ENCODE measurements at places on chromosomes 4 and X.

GRCh38 chr4:104930298-104930697 is 216.4 kb upstream of the TET2 start:
- no peak for DNase-seq

- DNase-seq: no peak
Observed at GRCh38 chr4:118557298-118557851, 127.8 kb upstream of the METTL14 start.

DNA sequence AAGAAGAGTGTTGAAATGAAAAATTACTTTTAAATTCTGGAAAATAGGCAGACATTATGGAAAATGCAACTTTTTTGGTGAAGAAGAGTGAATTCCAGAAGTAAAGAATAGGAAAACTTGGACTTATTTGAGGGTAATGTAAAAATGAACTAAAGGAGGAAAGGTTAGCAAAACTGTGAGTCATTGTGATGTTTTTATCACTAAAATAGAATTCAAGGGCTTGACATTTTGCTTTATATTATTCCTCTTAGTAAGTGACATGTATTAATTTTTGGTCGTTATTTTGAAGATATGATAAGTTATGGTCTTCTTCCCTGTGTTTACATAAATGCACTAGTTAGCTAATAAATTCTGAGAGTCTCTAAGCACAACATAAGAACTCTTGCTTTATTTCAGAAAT is 390.9 kb downstream of the FAT4 start:
- DNase-seq: no peak

GRCh38 chr4:52600275-52600674 is 58.8 kb downstream of the USP46 start:
- DNase-seq: no peak

DNA sequence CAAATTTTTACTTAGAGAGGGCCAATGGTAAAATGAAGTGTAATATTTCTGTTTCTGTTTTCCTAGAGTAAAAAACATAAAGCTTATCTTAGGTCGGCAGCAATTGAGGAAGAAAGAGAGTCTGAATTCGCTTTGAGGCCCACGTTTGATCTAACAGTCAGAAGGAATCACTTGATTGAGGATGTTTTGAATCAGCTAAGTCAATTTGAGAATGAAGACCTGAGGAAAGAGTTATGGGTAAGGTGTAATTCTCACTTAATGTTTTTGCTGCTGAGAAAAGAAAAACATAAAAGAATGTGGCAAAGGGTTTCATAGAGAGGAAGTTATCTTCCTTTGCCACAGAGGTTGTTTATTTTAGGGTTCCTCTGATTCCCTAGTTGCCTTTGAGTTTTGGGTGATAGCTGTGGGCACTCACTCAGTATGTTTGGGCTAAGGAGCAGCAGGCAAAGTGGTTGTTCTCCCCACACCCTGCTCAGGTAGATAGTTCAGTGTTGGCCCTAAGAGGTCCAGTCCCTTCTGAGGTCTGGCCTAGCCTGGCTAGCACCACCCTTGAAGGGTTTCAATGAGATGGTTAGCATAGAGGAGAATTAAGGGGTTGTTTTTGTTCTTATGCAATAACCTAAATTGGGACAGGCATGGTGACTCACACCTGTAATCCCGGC is 32.3 kb downstream of the HERC5 start:
- DNase-seq: no peak

GRCh38 chr4:114249561-114249960 is 270.1 kb upstream of the ARSJ start:
- DNase-seq: no peak

- DNase-seq: no peak
Observed at GRCh38 chrX:7347465-7347864, 199.5 kb upstream of the PUDP start.

DNA sequence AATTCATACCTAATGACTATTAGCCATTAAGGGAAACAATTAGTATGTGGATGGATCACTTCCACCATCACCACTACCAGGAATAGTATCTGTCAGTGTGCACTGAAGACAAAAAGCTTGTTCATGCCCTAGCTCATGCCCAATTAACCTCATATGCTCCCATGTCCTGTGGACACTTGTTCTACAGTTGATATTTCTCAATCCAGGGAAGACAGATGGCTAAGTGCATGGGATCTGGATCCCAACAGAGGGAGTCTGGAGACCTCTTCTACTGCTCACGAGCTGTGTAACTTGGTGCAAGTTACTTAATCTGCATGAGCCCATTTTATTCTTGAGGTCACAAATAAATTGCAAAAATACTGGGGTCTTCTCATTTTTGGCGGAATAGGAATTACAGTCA is 23.7 kb downstream of the AMOT start:
- DNase-seq: no peak

DNA sequence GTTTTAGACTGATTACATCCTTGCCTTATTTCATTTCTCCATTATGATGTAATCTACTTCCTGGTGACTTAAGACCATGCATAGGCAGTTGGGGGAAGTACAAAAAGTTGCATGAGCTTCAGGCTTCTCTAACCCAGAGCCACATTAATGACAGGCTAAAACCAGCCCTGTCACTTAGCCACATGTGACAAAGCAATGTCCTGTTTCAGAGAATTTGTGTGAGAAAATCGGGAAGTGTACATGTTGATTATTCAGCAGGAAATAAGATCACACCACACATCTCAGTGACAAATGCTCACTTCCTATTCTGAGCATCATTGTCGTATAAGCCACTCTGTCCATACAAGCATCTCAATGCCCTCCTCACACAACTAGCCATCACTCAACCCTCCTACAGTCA is 98.5 kb upstream of the MAGEB16 start:
- DNase-seq: no peak

GRCh38 chr4:13859423-13859822 is 231.9 kb upstream of the BOD1L1 start:
- DNase-seq: no peak

- no peak for DNase-seq
Observed at GRCh38 chr4:185852961-185853360, 41.0 kb upstream of the SORBS2 start.

DNA sequence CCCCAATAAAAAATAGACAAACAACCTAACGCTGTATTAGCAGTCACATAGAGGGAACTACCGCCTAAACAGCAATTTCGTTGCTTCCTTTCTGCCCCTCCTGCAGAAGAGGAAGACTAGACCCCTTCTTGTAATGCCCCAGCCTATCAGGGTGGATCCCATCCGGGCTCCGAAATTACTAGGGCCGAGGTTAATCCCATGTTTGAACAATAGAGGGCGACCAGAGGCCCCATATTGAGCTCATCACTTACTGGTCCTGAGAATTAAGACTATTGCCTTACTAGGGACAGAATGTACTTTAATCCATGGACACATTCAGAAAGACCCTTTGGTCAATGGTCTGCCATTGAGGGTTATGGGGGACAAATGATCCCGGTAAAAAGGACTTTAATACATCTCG is 11.8 kb upstream of the ZNF630 start:
- peak; percentile 31 for DNase-seq

DNA sequence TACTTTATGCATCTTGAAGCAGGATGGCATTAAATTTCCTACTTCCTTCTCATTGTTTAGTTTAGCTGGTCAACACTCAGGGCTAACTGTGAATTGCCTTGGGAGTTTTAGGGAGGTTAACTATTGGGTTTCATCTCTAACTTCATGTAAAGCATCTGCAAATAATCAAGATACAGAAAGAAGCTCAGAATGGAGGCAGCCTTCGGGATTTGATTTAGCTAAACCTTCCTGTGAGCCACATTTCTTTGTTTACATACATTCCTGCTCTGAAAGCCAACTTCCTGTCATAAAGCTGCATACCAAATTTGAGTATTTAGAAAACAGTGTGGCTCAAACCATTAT is 131.7 kb upstream of the PCDH18 start:
- DNase-seq: no peak

DNA sequence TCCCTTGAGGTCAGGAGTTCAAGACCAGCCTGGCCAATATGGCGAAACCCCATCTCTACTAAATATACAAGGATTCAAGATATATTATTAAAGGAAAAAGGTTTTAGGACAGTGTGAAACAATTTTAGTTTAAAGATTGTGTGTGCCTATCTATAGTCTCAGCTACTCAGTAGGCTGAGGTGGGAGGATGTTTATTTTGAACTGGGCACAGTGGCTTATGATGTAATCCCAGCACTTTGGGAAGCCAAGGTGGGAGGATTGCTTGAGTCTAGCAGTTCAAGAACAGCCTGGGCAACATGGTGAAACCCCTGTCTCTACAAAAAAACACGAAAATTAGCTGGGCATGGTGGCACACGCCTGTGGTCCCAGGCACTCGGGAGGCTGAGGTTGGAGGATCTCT is 31.4 kb upstream of the REST start:
- no peak for DNase-seq

GRCh38 chr4:139622901-139623381 is 42.7 kb upstream of the MGST2 start:
- no peak for DNase-seq

DNA sequence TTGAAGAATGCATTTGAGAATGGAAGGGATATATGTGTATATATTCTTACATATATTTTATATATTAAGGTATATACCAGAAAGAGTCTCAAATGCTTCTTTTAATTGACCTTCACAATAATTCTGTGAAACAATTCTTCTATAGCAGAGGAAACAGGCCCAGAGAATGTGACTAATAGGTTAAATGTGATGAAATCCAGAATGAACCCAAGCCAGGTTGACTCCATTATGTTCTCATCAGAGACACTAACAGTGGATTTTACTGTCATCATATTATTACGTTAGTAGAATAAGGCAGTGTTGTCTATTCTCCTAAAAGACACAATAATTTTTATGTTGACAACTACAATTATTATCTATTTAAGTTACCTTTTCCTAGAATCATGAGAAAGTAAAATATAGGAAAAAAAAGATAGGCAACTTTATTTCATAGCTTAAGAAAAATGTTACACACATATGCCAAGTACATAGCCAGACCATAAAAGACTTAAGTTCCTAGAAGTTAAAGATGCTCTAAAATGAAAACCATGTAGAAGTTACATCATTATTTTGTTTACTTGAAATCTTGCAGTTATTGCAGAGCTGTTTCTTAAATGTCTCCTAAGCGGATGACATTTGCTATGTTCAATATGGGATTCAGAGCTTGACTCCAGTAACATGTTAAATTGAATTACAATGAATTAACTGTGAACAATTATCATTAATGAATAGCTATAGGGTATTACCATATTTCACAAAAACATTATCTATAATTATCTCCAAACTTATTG is 56.2 kb upstream of the ANKRD50 start:
- DNase-seq: no peak

DNA sequence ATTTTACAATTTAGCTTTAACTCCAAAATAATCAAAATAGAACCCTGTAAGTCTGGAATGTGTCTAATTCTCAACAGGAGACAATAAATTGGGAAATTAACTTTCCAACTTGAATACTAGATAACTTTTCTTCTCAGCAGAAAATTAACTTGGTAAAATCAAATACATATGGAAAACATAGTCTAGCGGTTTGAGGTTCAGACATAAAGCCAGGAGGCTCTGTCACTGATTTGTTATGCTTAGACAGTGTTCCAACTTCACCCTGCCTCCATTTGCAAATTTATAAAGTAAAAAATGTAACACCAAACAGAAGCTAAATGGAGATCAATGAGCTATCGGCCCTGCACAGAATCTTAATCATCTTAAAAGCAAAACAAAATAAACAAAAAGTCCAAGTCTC is 46.3 kb downstream of the TBCK start:
- no peak for DNase-seq

- DNase-seq: no peak
Observed at GRCh38 chrX:119708936-119709335, 16.0 kb upstream of the SEPTIN6 start.

DNA sequence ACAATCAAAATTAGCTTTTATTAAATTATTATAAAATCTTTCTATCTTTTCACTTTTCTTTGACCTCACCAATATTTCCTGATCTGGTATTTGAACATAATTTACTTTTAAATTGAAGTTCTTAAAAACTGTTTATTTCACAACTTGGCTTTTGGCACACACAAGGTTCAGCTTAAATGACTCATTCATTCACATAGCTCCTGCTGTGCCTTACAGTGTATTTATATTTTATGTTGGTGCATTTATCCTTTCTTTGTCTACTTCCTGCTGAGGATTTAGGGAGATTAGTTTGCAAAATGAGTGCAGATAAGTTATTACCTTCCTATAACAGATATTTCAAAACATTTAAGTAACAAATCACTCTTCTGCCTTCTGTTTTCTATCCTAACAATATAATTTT is 430.6 kb downstream of the DTHD1 start:
- no peak for DNase-seq

GRCh38 chrX:2371026-2371711 is 129.6 kb downstream of the DHRSX start:
- DNase-seq: no peak

DNA sequence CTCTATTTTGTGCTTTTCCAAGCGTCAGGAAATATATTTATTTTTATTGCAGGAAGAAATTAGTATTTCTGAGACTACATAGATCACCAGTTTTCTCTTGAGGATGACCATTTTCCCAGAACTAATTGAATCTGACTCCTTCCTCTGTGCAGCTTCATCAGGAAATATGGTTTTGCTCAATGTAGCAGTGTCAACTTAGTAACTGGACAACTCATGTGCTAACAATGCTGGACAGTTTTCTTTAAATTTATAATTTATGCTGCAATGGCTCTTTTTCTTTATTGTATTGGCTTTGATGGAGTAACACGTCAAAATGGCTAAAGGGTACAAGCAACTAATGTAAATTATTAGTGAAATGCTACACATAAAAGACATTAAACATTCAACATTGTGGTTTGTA is 531.5 kb downstream of the ANKRD50 start:
- DNase-seq: no peak
